Mesenteric fat pad (tissue), 1 donor: ENCODE measurements at places on chromosomes 5 and 9. TPM values are rescaled to one million over a fixed set of nuclear protein-coding genes. Genes with fewer than 3 reads are reported as not detected.

The PPP3R2 gene
- total RNA-seq: not detected

The TMEM171 gene
- total RNA-seq: not detected

The NUTM2F gene
- not detected for total RNA-seq

The PRUNE2 gene
- total RNA-seq: 13.9 TPM

The SUSD3 gene
- total RNA-seq: 2.0 TPM

DNA sequence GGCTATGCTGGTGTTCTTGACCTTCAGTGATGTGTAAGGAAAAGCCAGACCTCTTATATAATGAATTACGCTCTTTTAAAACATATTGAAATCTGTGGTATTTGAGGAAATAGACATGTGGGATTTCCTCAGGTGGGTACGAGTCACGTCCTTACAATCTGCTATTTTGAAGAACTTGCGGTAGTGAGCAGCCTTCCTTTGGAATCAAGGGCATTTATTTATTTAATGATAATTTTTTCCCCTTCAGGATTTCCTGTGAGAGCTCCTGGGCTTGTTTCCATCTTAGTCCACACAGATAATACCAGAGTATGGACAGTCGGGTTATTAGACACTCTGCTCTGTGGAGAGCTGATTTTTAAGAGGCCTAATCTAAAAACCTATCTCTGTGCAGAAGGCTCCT, 167.9 kb downstream of the ARHGEF28 start:
- DNase-seq: no peak

DNA sequence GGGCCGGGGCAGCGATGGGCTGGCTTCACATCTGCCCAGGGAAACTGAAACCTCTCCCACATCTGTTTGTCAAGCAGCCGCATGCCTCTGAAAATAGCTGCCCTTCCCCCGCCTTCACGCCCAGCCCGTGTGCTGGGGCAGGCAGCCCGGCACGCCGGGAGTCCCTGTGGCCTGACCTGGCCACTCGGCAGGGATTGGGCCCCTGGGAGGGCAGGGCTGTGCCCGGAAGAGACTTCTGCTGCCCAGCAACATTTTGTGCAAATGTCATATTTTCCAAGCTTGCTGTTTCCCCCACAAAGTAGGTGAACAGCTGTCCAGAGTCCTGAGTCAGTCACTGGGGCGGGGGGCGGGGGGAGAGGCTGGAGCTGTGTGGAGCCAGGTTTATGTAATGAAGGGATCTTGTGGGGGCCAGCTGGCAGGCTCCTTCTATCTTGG, 8.2 kb downstream of the COL27A1 start:
- no peak for DNase-seq

DNA sequence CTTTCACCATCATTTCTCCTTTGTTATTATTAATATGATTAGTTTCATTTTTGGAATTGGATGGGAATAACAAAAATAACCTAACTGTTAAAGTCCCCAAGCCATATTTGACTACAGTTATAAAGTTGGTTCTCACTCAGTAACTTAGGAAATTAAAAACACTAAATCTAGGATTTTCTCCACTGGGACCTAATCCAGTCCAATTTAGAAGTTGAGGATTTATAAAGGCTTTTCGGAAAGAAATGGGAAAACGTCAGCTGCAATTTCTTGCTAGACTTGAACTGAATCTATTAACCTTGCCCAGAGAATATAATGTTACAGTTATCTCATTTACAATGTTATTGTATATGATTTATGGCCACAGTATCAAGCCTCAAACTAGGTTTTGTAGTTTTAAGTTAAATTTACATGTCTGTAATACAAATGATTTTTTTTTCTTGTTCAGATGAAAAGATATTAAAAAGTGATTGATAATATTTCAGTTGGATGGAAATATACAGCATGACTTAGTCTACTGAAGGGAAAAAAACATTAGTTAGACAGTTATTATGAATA, 524.3 kb upstream of the GRAMD2B start:
- DNase-seq: no peak

GRCh38 chr5:56610093-56610698, 205.2 kb upstream of the MAP3K1 start:
- no peak for DNase-seq

DNA sequence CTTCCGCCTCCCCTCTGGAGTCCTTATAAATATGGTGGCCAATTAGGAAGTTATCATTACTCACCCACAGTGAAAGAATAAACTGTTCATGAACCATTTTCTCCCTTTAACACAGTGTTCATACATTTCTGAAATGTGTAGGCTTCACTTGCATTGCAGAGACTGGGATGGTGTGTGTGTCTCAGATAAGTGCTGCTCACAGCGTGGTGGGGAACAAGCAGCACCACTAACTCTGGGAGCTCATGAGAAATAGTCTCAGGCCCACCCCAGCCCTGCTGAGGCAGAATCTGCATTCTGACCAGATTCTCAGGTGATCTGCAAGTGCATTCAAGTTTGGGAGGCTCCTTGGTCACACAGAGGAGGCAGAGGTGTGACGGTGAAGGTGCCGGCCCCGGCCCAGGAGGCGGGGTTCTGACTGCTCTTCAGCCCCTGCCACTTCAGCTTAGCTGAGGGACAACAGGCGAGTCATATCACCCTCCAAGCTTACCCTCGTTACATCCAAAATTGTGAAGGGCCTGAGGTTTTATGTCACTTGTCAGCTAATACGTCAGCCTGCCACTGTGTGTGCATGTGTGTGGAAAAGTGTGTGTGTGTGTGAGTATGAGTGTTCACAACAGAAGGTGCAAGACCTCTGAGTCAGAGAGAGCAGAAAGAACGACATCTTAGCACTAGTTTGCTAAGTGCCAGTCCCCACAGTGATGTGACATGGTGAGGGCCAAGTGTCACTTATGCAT, 34.7 kb downstream of the DAP start:
- no peak for DNase-seq

- no peak for DNase-seq
These were observed 6.3 kb downstream of the CRHBP start for GRCh38 chr5:76958991-76959767.

GRCh38 chr5:14064841-14065240, 78.3 kb upstream of the TRIO start:
- DNase-seq: no peak

GRCh38 chr9:11469745-11470144, 856.9 kb upstream of the PTPRD start:
- DNase-seq: no peak

DNA sequence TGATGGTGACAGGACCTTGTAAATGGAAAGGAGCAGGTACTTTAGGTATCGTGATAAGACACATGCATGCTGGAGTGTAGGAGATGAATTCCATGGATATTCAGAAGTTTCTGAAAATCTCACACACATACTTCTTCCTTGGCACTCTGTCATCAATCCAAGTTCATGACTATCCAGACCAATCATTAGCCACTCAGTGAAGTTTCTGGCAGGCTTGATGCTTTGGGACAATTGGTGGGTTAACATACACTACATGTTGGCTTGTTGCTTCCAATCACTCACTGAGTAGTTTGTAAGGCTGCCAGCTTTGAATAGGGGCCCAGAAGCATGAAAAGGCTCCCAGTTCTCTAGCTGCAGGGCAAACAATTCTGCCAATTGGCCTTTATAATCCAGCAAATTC, 147.6 kb downstream of the CEMIP2 start:
- DNase-seq: no peak

DNA sequence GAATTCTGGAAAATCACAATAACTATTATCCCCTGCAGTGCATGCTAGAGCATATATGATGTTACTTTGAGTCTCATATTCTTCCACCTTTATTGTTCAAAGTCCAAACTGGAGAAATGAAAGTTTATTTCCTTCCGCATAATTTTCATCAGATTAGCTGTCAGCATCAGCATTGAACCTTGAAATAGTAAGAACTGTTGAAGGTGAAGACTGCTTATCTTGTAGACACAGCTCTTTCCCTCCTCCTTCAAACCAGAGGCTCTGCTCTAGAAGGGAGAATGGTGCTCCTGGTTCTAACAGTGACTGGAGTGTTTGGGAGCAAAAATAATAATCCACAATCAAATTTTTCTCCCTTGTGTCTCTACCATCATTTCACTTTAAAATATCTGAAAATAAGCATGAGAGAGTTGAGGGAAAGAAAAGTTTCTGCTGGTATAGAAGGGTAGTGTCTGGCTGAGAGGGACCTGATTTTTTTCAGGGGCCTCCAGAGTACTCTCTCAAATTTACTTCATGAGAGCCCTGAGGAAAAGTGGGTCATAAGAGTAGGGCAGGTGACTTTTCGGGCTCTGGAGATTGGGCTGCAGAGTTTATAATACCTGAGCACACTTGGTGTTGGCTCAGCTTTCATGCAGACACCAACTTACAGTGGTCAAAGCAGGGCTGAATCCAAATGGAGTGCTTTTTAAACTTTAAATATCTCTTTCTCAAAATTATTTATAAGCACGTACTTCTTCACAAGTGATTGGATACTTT, 170.4 kb downstream of the ZDHHC21 start:
- no peak for DNase-seq

- no peak for DNase-seq
These were observed 10.0 kb upstream of the DDX41 start for GRCh38 chr5:177526791-177527190.

DNA sequence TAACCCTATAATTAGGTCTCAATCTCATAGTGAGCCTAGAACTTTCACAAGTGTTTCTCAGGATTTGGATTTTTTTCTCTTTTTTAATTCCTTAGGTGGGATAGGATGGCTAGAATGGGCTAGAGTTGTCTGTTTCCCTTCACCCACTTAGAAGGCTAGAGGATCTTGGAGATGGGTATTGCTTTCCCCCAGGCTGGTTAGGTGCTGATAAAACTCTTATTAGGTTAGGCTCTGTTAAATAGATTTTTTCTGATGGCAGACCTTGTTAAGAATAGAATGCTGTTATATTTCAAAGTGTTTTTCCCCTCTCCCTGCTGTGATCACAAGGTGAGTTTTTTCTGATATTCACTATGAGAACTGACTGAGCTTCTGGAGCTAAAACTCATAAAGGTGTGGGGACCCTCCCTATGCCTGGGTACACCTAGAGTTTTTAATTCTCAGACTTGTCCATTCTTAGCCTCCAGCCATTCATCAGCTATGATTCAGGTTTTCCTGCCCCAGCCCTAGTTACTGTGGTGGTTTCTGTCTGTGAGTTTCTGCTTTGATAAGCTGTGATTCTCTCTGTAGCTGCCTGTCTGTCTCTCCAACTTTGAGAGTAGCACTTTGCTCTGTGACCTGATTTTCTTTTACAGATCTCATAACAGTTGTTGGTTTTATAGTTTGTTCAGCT, 132.4 kb downstream of the HACD4 start:
- no peak for DNase-seq

DNA sequence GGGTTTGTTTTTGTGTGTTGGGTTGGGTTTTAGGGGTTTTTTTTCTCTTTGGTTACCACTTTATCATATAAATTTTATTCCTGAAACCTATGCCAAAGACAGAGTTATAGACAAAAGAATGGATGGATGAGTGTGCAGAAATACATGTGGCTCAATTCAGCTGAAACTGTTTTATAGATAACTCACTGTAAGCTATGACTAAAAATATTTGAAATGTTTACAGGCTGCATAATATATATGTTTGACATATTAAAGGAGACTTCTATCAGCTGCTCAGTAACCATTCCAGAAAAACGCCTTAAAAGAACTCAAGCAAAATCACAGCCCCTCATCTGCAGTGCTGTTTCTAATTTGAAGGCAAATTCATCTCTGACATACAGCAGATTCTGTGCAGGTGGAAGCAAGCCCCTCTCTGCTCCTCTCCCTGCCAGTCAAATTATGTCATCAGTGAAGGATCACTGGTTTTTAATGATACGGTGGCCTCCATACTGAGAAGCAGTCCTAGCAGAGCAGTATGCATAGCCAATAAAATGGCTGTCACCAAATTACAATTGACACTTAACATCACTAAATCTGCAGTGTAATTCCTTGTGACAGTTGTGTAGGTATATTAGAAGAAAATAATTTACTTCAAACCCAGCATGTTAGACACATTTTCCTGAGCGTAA, 301.6 kb downstream of the NR2F1-AS1 start:
- DNase-seq: no peak

- no peak for DNase-seq
These were observed 101.2 kb downstream of the MAP1B start for GRCh38 chr5:72208324-72208926.

DNA sequence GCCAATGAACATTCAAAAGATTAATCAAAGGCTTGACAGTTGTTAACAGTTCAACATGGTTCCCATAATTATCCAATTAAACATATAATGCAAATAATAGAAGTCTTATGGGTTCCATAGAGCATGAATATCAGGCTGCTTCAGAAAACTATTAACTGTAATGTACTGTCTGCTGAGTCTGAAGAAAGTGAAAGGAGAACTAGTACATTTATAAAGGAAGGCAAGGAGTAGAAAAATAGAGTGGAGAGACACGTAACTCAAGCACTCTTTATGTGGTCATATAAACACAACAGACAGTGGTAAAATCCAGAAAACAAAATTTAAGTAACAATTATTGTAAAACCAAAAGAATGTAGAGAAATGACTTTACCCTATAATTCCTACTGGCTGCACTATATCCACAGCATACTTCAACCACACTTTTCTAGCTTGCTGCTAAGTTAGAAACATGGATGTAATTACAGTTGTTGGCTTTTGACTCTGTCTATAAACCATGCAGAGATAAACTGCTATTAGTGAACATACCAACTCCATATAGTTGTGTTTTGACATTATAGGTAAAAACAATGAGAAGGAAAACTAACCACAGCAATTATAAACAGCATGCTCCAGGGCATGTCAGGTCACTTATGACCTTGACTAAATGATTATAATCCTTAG, 32.7 kb downstream of the NFIB start:
- DNase-seq: no peak

DNA sequence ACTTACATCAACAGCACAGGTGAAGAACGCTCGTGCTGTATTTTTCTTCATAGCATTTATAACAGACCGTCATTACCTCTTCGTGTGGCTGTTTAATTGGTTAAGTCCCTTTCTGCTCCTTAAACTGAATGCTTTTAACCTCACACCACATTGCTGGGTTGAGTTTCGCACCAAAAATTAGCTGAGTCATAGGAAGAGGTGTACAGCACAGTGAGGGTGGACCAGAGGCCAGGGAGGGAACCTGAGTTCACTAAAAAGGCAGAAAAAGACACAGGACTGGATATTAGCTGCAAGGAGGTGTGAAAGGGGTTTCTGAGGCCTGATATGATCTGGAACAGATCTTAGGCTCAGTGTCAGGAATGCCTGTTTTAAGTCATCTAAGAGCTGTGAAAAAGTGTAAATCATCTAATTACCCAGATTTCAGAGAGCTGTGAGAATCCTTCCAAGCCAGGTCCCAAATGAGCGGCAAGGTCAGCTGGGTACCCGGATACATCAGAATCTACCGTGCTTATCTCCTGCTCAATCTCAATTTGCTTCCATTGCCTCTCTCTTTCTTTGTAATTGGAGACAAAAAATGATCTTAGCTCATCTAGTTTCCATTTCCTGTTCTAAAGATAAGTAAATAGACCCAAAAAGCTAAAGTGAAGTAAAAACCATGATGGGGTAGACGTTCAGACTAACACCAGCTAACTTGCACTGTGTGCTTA, 7.1 kb upstream of the CFAP90 start:
- DNase-seq: no peak

- no peak for DNase-seq
These were observed 436.1 kb upstream of the ADAMTS16 start for GRCh38 chr5:4703931-4704458.

DNA sequence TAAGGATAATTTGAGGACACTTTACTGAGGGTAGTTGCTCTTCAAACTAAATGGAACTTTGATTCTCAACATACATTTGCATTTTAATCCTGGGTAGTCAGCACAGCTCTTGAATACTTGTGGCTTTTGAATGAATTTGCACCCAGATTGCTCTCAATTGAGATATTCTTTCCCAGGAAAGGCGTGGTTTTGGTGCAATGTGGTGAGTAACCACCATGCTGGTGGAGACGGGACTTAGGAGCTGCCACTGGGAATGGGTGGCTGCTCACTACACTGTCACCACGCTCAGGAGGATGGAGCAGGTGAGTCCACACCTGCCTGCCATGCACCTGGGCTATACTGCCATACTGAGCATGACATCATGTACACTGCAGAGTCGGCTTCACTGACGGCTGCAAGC, 99.2 kb downstream of the IRX1 start:
- DNase-seq: no peak
